Stimulated activated CD8-positive, alpha-beta memory T cell treated with anti-CD3 and anti-CD28 coated beads, Interleukin-4, amount 100 ng/mL, for 24 hours (primary cell): ENCODE measurements at places on chromosomes 12 and 14.

DNA sequence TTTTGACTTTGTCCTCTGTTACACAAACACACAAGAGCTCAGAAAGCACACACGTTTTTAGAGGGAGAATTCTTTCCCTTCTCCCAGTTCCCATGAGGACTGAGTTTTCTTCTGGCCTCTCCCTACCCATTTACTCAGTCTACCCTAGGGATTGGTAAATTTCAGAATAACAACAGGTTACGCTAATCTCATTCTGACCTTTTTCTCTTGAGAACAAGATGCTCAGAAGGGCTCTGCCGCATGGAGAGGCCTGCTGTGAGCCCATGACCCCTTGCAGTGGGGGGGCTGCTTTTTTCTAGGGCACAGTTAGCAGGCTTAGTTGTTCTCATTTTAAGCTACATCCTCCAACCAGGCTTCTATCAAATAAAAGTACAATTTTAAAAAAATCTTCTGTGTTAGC lies 69.5 kb downstream of the GPR135 start:
- no peak for DNase-seq

DNA sequence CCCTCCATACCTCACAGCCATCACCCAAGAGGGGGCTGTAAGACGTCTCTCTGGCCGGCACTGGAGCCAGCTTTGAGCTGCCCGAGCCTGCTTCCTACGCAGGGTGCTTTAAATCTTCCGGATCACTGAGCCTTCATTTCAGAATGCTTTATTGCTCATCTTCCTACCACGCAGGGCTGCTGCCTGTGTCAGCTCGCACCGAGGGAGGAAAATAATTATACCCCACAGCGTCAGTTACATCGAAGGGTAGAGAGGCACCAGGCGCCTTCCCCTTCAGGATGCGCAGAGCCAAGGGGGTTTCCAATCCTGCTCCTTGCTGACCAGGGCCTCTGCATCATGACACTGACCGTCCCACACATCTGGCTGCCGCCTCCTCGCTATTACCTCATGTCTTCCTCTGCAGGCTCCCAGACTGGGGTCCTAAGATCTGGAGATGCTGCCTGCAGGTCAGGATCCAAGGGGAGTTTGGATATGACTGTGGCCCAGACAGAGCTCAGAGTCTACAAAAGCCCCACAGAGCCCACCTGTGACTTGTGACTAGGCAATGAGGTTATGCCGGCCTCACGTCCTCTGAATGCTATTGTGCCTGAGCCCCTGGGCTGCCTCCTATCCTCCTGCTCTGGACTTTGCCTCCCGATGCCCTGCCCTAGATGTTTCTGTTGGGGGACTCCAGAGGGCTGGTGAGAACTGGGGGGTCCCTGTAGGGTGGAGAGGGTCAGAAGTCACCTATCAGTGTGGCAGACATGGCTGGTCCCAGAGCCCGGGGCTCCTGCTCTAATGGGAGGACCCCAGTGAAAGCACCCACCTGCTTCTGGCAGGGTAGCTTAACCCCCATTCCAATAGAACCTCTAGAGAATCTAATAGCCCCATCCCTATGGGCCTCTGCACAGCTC lies 220.3 kb upstream of the RTL1 start:
- DNase-seq = no peak

- no peak for DNase-seq
Observed at GRCh38 chr12:111105294-111105693, 184.9 kb upstream of the MYL2 start.

DNA sequence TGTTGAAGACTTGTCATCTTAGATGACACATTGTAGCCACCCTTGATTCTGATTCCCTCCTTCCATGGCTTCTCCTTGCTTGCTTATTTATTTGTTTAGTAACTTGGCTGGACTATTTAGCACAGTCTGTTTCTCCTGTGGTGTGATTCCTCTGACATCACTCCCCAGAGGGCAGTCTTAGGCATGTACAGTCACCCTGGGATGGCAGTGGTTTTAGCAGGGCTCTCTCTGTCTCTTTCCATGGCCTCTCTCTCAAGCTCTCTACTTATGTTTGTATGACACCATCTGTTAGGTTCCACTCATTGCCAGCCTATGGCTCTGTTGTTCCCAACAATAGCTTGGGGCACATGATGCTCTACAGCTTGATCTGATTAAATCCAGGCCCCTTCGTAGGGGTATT lies 158.3 kb downstream of the ADGRD1 start:
- DNase-seq = no peak

DNA sequence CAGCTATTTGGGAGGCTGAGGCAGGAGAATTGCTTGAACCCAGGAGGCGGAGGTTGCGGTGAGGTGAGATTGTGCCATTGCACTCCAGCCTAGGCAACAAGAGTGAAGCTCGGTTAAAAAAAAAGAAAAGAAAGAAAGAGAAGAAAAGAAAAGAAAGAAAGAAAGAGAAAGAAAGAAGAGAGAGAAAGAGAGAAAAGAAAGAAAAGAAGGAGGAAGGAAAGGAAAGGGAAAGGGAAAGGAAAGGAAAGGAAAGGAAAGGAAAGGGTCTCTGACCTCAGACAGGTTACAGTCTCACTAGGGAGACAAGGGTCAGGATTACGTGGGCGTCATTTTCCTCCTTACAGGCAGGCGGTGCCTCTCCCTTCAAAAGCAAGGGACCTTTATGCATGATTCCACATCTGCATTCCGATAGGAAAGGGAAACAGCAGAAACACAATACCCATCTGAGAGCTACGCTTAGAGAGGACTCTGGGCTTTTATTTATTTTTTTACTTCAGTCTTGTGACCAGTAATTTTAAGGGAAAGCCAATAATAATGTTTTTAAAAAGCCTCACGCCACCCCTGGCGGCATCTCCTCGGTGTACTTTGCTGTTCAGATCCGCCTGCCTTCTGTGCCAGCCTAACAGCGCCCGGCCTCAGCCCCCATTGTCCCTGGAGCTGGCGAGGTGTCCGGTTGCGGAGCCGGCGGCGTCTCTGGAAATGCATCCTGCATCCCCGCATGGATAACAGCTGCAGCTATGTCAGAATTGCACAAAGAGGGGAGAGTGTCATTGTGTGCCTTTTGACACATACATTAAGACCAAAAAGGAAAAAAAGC lies 945 bp upstream of the HIP1R start:
- DNase-seq = no peak

DNA sequence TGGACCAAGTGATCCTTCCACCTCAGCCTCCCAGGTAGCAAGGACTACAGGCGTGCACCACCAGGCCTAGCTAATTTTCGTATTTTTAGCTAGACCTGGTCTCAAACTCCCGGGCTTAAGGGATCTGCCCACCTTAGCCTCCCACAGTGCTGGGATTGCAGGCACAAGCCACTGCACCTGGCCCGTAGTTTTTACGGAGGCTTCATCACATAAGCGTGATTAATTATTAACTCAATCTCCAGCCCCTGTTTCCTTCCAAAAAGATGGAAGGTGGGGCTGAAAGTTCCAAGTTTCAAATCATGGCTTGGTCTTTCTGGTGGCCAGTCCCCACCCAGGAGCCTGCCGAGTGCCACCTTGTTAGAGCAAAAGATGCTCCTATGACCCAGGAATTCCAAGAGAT lies 22.5 kb upstream of the HIF1A start:
- DNase-seq = no peak
